ENCODE measurements at places on chromosomes 4 and X.

- DNase-seq = peak; percentile 75
Measured at GRCh38 chr4:22515888-22516541, at the start of gene ADGRA3. Gene ADGRA3, minus strand, starts transcription at chr4:22516066. Its CDS starts 282 bp downstream, at chr4:22515784.

DNA sequence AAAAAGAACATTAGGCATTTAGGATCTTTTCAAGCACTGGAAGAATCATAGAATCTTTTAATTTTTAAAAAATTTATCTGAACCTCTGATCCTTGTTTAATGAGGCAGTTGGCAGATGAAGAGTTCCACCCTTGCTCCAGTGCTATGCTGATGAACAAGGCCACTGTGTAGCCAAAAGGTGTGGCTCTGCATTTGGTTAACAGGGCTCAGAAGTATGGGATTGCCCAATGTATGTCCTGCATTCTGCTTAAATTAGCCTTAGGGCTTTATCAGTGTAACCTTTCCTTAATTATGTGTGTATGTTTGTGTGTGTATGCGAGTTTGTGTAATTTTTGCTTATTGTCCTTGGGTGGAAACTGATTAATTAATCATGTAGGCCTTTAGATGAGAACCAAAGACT, 43.3 kb upstream of the PPM1K start:
- DNase-seq = no peak

DNA sequence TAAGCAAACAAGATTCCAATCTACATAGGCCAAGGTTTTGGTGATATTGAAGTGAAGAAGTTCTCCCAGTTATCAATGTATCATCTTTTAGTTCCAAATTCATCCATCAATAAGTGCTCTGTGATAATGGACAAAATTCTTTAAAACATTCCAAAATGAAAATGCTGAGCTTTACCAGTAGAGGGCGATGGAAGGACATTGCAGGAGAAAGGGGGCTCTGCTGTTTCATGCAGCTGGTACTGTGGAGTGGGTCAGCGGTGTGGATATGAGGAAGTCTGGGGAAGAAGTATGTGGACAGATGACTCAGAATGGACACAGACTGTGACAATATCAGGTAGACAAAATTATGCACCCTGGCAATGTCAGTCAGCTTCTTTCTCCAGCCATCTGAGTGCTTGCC, 46.6 kb upstream of the HS6ST2 start:
- no peak for DNase-seq

- DNase-seq = no peak
Measured at GRCh38 chr4:65370709-65371108, 299.6 kb downstream of the EPHA5 start.

All from left cardiac atrium (tissue), 4 donors.